Activated CD4-positive, alpha-beta T cell treated with anti-CD3 and anti-CD28 coated beads, Interleukin-2, amount 10 ng/mL, durations not matched to agents 7 days and 5 days (primary cell): ENCODE measurements at places on chromosomes 12 and 14.

- no peak for DNase-seq
These were observed 641.9 kb upstream of the FBXO33 start for GRCh38 chr14:40074169-40074568.

- no peak for DNase-seq
These were observed 32.5 kb downstream of the PAWR start for GRCh38 chr12:79658221-79658620.

- no peak for DNase-seq
These were observed 57.1 kb downstream of the STON2 start for GRCh38 chr14:81342850-81343580.

GRCh38 chr14:75515629-75515996, 6.7 kb upstream of the BATF start:
- no peak for DNase-seq

DNA sequence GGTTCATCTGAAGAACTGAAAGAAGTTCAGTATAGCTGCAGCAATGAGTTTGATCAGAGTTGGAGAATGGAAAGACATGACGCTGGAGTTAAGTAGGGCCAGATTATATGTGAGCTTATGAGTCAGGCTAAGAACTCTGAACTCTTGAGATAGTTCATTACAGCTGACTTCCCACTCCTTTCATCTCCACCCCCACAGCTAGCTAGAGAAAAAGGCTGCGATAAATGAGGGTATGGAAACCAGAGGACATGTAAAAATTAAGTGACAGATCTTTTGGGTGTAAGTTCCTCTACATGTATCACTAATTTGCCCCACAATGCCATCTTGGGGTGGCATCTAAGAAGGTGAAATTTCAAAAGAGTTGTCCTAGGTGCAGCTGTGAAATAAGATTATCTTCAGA, 28.6 kb downstream of the PYM1 start:
- no peak for DNase-seq

- no peak for DNase-seq
These were observed 102.8 kb downstream of the TGFB3 start for GRCh38 chr14:75879031-75879430.

DNA sequence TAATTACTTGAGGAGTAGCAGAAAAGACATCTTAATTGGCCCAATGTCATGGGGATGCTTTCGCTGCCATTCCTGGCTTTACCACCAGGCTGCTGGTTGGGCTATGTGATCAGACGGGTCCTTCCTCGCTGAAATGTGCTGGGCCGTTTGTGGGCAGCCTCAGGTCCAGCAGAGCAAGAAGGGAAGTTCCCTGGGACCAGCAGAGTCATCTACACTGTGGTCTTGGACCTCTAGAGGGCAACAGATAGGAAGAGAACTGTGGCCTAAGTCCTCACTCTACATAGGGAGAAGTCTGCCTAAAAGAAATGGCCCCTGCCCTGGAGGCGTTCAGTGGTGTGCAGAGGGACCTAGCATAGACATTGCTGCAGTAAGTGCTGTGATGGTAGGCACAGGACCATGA, 10.9 kb downstream of the EVL start:
- DNase-seq: no peak

DNA sequence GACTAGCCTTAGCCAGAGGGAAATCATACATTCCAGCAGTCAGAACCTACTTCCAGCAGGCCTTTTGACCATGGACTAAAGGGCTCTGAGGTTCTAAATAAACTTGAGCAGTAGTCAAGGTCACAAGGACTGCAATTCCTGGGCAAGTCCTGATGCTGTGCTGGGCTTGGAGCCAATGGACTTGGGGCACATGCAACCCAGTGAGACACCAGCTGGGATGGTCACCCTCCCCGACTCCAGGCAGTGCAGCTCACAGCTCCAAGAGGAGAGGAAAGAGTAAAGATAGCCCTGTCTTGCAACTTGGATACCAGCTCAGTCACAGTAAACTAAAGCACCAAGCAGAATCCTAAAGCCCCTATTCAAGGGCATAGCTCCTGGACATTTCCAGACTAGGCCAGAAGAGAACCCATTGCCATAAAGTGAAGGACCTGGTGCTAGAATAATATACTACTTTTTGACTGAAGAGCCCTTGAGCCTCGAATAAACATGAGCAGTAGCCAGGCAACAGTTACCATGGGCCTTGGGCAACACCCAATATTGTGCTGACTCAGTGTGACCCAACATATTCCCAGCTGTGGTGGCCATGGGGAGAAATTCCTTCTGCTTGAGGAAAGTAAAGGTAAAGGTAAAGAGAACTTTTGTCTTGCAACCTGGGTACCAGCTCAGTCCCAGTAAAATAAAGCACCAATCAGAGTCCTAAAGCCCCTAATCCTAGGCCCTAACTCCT, 226.2 kb upstream of the CLEC14A start:
- DNase-seq: no peak

GRCh38 chr14:52755607-52756316, 25.8 kb downstream of the STYX start:
- DNase-seq: no peak

DNA sequence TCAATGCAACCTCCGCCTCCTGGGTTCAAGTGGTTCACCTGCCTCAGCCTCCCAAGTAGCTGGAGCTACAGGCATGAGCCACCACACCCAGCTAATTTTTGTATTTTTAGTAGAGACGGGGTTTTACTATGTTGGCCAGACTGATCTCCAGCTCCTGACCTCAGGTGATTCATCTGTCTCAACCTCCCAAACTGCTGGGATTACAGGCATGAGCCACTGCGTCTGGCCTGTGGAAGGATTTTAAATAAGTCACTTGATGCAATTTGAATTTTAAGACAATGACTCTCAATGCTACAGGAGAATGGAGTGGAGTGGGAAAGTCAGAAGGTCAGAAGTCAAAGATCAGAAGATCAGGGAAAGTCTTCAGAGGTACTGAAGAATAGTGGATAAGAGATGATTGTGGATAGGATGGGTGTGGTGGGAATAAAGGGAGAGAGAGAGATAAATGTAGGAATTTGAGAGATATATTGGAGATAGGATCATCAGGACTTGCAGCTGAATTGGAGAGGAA, 15.4 kb downstream of the TMEM52B start:
- no peak for DNase-seq

DNA sequence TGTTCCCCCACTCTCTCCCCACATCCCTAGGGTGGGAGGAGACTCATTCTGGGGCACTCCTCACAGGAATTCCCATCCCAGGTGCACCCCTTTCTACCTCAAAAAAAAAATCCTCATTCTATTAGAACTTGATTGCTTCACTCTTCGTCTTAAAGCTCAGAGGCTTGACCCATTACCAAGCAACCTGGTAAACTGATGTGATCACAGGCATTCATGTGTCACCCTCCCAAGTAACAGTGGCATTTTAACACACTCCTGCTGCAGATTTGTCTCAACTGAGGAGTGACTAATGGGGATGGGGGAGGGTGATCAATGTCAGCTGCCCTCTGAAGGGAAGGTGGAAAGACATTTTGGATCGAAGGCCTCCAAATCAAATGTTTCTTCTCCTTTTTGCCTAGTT, 78.1 kb upstream of the PTHLH start:
- no peak for DNase-seq

- no peak for DNase-seq
These were observed 49.1 kb downstream of the R3HDM2 start for GRCh38 chr12:57381693-57382220.

- peak; percentile 54 for DNase-seq
These were observed 40.5 kb downstream of the PSMA6 start for GRCh38 chr14:35332517-35333263.

DNA sequence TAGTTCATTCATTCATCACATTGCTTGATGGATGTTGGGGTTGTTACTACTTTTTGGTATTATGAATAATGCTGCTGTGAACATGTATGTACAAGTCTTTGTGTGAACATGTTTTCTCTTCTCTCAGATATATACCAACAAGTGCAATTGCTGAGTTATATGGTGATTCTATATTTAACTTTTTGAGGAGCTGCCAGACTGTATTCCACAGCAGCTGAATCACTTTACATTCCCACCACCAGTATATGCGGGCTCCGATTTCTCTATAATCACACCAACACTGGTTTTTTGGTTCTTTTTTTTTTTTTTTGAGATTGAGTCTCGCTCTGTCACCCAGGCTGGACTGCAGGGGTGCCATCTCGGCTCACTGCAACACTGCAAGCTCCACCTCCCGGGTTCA, 22.2 kb upstream of the PLEKHG6 start:
- DNase-seq: no peak

GRCh38 chr12:41100572-41100971, 87.5 kb upstream of the PDZRN4 start:
- DNase-seq: no peak

DNA sequence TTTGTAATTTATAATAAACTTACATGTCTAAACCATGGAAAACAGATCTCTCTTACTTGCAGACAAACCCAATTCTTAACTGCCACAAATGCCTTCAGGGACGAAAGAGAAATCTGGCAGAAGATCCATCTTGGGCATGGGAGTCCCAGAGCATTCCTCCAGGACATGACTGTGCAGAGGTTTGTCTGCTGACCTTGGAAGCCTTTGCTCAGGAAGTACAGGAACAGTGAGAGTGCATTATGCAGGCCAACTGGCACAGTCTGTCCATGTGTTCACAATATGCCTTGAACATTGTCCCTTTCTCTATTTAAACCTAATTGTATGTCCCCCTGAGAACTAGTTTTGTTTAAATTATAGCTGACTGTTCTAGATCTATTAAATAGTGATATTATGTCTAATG, 467.1 kb downstream of the ATP23 start:
- DNase-seq: no peak

- DNase-seq: no peak
These were observed 34.2 kb upstream of the STRN3 start for GRCh38 chr14:31060253-31060875.

GRCh38 chr14:58501214-58501816, 73.8 kb downstream of the KIAA0586 start:
- DNase-seq: peak; percentile 55

DNA sequence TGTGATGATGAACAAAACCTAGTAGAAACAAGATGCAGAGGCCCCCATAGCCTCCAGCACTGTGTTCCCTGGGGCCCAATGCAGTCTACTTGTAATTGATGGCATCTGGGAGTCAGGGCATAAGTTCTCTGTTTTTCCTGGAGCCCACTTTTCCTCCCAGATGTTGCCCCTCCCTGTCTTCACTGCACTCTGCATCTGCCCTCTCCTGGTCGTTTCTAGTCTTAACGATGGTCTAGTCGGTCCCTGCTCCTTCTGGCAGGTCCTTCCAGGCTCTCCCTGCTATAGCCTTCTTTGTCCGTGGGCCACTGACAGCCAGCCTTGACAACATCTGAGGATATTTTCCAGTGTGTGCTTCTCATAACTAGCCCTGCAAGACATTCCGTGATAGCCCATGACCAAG, 208.3 kb downstream of the GXYLT1 start:
- no peak for DNase-seq

- no peak for DNase-seq
These were observed 26.9 kb downstream of the TBX3 start for GRCh38 chr12:114656906-114657596.

- DNase-seq: peak; percentile 8
These were observed 67.6 kb upstream of the CDKN3 start for GRCh38 chr14:54329082-54329695.

GRCh38 chr12:90253136-90253535, 544.5 kb upstream of the ATP2B1 start:
- no peak for DNase-seq

DNA sequence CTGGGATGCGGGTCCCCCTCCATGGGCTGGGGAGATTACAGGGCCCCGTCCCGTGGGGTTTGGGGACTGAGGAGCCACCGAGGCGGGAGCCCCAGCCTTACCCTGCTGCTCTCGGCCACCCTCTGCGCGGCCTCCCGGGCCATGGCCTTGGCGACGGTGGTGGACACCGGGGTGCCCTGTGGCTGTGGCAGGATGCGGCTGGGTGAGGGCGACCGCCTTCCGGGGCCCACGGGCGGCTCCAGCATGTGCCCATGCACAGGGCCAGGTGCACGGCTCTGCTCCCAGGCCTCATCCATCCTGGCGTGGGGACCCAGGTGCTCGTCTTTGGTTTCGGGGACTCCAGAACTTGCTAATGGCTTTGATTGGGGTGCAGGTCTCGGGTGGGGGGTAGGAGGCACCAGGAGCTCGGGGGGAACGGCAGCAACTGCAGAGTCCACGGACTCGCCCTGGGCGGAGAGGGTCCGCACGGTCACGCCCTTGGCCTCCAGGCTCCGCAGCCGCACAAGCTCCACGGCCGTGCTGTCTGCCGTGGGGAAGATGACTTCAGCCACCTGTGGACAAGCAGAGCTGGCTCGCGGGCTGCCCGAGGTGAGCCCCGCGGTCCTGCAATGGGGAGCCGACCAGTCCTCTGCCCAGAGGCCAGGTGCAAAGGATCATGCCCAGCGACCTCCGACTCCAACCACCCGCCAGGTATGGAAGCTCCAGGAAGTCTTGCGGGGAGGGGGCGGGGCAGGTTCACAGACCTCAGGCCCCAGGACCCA, 99.2 kb downstream of the PIWIL1 start:
- no peak for DNase-seq

- DNase-seq: peak; percentile 95
These were observed 13.2 kb upstream of the KLRF1 start for GRCh38 chr12:9813821-9814798.

DNA sequence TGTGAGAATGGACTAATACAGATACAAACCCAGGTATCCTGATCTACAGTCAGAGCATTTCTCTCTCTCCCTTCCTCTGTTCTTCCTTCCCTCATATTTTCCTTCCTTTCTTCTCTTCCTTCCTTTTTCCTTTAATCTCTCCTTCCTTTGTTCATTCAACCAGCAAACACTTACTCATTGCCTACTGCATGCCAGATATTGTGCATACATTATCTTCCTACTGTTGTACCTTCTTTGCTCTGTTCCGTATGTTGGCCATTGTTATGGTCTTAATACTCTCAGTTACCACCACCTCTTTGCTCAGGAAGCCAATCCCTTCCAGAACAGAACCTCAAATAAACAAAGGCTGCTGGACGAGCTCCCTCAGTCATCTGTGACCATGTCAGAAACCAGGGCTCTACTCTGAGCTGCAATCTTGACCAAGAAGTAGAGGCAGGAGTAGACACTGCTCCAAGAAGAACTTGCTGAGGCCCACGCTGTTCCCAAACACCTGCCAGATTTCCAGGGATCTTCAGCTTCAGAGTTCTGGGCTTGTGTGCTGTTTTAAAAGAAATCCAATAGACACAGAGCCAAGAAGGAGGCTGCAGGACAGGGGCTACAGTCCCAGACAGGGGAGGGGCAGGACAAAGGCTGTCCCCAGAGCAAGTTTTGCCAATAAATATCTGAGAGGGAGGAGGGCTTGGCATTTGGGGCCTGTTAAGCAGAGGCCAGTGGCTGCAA, 526.7 kb upstream of the TBX3 start:
- DNase-seq: no peak

DNA sequence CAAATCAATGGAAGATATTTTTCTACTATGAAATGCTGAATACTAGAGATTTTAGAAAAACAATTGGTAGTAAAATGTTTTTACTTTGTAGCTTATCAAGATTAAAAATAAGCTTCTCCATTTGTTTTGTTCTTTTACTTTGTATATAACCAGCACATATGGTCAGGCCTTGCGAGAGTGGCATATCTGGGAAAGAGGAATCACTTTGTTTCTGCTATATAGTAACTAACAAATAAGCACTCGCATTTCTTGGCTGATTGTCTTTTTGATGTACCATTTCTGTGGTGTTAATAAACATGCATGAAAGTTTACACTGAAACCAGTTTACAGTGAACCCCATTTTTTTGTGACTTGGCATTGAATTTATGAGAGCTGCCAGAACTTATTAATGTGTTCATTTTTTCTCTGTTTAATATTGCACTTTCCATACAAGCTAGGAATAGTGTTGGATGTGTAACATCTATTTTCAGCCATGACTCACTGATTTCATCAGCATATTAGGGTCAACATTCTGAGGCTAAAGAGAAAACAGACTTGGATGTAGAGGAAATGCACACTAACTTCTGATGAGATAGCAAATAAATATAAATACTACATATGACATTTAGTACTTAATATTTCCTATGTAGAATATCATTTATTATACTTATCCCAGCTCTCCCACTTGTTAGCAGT, 635.5 kb downstream of the KCNH5 start:
- no peak for DNase-seq
